AG08395 (cell line): ENCODE measurements at places on chromosomes 11 and 22.
A peak's percentile ranks its signal among the peaks of the same experiment; 100 is the strongest.

GRCh38 chr11:95245581-95245980 is 14.6 kb upstream of the SESN3 start:
- no peak for DNase-seq

DNA sequence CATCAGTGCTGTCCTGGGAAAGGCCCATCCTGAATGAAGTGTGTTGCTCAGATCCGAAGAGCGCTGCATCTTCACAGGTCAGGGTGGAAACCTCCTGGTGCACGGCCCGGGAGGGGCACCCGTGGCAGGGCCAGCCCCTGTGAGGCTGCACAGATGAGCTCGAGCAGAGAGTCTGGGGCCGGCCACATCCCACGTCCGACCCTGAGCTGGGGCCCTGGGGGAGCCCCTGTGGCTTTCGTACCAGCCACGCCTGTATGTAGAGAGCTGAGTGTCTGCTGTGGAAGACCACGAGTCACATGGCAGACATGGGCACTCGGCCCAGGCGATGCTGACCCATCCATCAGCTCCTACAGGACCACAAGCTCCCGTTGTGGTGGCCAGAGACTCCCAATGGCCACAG is 24.9 kb upstream of the SEPTIN5 start:
- no peak for DNase-seq

- peak; percentile 97 for DNase-seq
Observed at GRCh38 chr11:66336234-66337102, at the start of gene RIN1. TSS of gene RIN1 (minus strand) at chr11:66336434. CDS start at chr11:66336402, 32 bp downstream.

- no peak for DNase-seq
Observed at GRCh38 chr22:30720263-30720837, 25.7 kb downstream of the OSBP2 start.

GRCh38 chr22:28999510-28999909 is 62.1 kb downstream of the C22orf31 start:
- DNase-seq, result no peak
